ENCODE measurements at places on chromosomes 13 and 19. TPM values are rescaled to one million over a fixed set of nuclear protein-coding genes. Genes with fewer than 3 reads are reported as not detected.

GDF15 gene
- 0.62 TPM for total RNA-seq

- peak; percentile 56 for DNase-seq
These were observed 11.9 kb downstream of the EPS8L1 start for GRCh38 chr19:55087542-55087901.

PLPPR3 gene
- 0.35 TPM for total RNA-seq

- DNase-seq, result peak; percentile 15
These were observed 36.7 kb downstream of the LNX2 start for GRCh38 chr13:27583645-27584044.

PRX gene
- total RNA-seq, result 7.7 TPM

DNA sequence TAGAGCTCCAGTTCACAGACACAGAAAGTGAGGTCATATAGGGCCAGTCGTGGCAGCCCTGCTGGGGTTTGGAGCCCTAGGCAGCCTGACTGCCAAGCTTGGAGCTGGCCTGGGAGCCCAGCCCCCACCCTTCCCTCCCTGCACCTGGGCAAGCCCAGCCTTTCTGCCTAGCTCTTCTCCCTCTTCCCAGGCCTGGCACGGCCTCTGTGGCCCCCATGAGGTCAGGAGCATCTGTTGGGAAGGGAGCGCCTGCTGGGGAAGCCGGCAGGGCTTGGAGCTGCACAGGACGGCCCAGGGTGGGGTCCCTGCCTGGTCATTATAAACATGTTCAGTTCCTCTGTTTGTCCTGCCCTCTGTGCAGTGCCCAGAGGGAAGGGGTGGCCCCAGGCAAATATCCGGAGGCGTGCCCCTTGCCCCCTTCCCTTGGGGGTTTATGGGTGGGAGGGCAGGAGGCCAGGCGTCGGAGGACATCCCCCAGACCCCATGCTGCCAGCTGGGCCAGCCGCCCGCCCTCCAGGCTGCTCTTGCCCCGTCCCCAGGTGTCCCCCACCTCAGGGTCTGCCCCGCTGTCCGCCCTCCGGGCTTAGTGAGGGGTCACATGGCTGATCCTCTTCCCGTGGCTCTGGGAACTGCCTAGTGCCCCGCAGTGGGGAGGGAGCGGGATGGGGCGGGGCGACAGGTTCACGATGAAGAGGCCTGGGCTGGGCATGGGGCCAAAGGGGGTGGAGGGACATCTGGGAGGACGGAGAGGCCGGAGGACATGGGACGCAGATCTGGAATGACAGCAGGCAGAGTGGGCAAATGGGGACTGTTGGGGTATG, 30.0 kb upstream of the NCCRP1 start:
- DNase-seq, result peak; percentile 65

GRCh38 chr19:46944918-46945628, 74.6 kb upstream of the NPAS1 start:
- peak; percentile 95 for DNase-seq

All from muscle of leg (tissue), 16 donors.